ENCODE measurements at places on chromosomes 5 and 9. TPM values are rescaled to one million over a fixed set of nuclear protein-coding genes. Genes with fewer than 3 reads are reported as not detected.

DNA sequence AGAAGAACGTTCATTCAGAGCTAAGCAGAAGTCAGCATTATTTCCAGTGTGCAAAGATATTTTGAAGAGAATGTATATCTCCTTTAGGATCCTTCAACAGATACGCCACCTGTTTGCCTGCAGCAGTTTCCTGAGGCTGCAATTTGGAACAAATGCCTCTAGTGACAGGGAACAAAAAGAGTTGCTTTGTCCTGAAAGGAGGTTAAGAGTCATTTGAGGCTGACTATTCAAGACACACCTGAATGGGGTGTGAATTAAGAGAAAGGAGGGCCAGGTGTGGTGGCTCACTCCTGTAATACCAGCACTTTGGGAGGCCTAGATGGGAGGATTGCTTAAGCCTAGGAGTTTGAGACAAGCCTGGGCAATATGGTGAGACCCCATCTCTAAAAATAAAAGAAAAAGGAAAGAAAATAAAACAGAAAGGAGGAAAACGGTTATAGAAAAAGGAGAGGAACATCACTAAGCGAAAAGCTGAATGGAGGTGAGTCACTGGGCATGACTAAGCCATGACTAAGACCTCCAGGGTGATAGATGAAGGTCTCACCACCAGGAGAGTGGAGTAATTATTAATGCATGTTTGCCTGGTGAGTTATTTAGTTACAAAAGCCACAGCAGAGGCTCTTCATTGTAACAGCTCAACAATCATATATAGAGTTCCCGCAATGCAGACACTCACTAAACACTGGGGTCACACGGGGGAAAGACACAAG lies 255.2 kb upstream of the TNC start:
- H3K4me3 ChIP-seq = no peak overlapping the region
- no peaks in the 10 kb centered on the region for H3K4me1 ChIP-seq
- no peak overlapping the region for H3K27ac ChIP-seq

DNA sequence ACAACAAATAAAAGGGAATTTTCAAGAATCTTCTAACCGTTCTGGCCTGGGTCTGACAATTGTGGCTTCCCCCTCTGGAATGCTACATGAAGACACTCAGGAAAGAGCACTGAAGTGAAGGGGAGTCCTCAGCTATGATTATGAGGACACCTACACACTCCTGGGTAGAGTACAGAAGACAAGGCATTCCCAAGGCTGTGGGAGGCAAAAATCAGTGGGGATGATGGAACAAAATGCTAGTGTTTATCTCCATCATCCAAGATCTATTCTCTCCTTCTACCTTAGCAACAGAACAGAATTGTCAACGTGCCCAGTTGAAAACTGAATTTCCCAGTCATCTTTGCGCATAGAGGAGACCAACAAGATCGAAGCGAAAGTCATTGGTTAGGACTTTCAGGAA lies 130.1 kb upstream of the LARP1 start:
- no peaks in the 10 kb centered on the region for H3K4me1 ChIP-seq
- H3K27ac ChIP-seq = no peak overlapping the region
- no peaks in the 10 kb centered on the region for H3K27me3 ChIP-seq
- no peaks in the 10 kb centered on the region for H3K36me3 ChIP-seq
- H3K4me3 ChIP-seq = no peak overlapping the region

DNA sequence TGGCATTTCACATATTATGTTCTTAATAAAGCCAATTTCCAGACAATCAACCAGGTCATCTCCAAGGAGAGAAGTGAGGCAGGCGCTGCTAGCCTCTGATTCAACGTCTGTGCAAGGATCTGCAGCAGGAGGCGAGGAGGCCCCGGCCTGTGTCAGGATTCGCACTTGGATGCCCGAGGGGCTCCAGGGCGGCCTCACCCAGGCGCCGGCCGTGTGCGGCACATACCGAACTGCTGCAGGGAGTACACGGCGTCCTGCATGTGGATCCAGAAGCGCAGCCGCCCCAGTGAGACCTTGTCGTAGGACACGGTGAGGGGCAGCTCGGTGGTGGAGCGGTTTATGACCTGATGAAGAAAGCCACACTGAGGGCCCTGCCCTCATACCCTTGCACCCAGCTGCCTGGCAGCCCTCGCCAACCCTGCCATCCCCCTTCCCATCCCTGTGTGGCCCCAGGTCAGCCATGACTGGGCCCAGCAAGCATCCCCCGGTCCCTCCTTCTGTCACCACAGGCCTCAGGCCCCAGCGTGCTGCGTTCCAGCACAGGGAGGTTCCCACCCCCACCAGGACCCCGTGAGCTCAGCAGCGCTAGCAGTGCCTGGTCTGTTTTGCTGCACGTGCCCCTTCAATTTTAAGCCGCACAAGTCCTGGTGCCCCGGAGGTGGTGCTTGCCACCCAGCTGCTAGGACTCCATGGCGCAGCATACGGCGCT lies 9.9 kb downstream of the CLPTM1L start:
- no peak for DNase-seq
- no peaks in the 10 kb centered on the region for H3K4me1 ChIP-seq

DNA sequence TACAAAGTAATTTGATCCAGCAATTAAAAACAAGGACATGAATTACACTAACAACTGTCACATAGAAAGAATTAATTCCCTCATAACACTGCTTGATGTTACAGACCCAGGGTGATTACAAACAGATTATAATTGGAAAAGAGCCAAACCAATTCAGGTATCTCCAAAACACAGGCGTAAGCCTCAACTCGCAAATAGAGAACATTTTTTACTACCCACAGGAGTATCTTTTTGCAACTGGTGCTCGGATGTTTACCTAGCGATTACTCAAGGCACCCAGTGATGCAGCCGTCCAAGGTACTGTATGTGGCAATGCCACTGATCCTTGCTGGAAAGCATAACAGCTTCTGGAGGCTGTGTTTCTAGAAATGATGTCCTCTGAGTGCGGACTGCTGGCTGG lies 386.1 kb upstream of the KIF2A start:
- no peak overlapping the region for H3K4me3 ChIP-seq
- H3K27me3 ChIP-seq = no peaks in the 10 kb centered on the region

DNA sequence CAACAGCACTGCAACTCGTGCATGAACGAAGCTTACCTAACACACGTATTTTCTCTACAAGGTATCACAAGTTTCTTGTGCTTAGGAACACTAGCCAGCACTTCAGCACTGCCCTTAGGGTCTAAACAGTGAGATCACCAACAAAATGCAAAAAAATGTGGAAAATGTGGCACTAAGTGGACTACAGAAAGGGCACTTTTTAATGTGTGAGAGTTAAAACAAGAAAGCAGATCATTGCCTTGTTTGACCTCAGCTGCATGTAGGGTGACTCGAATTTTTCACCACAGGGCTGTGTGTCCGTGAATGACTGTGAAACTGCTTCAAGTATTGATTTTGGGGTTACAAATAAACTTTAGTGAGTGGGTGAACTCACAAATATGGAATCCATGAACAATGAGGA lies 90.5 kb downstream of the MARCHF3 start:
- no peak overlapping the region for H3K4me3 ChIP-seq
- no peak overlapping the region for H3K27ac ChIP-seq
- no peaks in the 10 kb centered on the region for H3K27me3 ChIP-seq
- no peaks in the 10 kb centered on the region for H3K36me3 ChIP-seq
- no peak for DNase-seq

GRCh38 chr5:157558041-157558595 lies 17.5 kb downstream of the ADAM19 start:
- peaks cover 24% of the 10 kb centered on the region for H3K4me1 ChIP-seq
- H3K36me3 ChIP-seq = peaks cover 3% of the 10 kb centered on the region
- no peak overlapping the region for H3K27ac ChIP-seq

- H3K27ac ChIP-seq = peak overlapping the region; percentile 86
- H3K27me3 ChIP-seq = no peaks in the 10 kb centered on the region
- H3K36me3 ChIP-seq = no peaks in the 10 kb centered on the region
These were observed 63.5 kb downstream of the ENC1 start for GRCh38 chr5:74576941-74577456.

DNA sequence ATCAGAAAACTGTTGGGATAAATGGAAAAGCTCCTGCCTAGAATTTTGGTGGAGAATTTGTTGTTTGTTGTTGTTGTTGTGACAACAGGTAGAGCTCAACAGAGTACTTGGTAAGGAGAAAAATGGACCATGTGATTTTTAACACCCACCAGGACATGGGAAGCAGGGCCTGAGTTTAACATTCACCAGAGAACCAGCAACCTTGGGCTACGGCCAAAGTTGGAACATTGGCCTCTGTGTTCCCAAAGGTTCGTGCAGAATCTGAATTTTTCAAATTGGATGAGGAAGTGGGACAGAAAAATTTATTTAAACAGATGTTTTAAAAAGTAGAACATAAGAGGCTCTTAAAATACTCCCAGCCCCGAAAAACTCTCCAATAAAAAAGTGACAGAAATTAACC lies 127.0 kb downstream of the GNA14 start:
- no peaks in the 10 kb centered on the region for H3K4me1 ChIP-seq
- H3K36me3 ChIP-seq = no peaks in the 10 kb centered on the region
- no peak overlapping the region for H3K27ac ChIP-seq

DNA sequence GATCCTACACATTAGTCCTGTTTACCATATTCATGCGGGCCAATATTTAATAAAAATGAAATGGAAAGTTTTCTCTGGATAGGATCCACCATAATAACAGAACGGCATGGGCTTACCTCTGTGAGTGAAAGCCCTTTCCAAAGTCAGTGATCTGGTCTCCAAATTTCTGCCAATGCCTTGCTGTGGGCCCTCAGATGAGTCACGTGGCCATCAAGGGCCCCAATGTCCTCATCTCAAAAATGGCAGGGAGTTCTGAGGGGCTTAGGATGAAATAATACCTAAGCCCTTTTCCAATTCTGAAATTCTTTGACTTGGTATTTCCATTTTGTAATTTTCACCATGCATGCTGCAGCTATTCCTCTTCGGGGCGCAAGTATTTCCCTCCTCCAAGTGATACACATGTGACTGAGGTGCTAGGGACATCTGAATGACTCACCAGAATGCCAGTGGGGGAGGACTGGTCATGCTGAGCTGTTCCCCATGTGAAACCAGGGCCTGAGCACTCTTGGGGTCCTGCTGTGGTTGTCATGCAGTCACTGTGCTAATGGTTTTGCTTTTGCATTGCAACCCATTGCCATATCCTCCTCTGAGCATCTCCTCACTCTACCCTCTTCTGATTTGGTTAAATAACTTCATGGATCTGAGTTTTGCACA lies 35.0 kb downstream of the ITK start:
- peak overlapping the region; percentile 13 for H3K27ac ChIP-seq
- no peak overlapping the region for H3K4me3 ChIP-seq
- H3K36me3 ChIP-seq = no peaks in the 10 kb centered on the region
- peaks cover 60% of the 10 kb centered on the region for H3K4me1 ChIP-seq
- no peaks in the 10 kb centered on the region for H3K27me3 ChIP-seq
- no peak for DNase-seq

DIRAS2 gene
- not detected for polyA plus RNA-seq

STPG3 gene
- polyA plus RNA-seq = not detected

DMRT3 gene
- not detected for polyA plus RNA-seq

SIT1 gene
- polyA plus RNA-seq = 68.6 TPM

LRRTM2 gene
- polyA plus RNA-seq = 0.14 TPM

Measured in GM12878 (cell line).